ENCODE measurements at places on chromosomes 13 and 19. TPM values are rescaled to one million over a fixed set of nuclear protein-coding genes. Genes with fewer than 3 reads are reported as not detected.
A peak's percentile ranks its signal among the peaks of the same experiment; 100 is the strongest.

CD79A gene
- total RNA-seq: 0.70 TPM

GRCh38 chr13:103876571-103876970 lies 810.4 kb upstream of the SLC10A2 start:
- no peaks in the 10 kb centered on the region for H3K27me3 ChIP-seq
- no peak for DNase-seq
- H3K4me1 ChIP-seq: peaks cover 18% of the 10 kb centered on the region

DNA sequence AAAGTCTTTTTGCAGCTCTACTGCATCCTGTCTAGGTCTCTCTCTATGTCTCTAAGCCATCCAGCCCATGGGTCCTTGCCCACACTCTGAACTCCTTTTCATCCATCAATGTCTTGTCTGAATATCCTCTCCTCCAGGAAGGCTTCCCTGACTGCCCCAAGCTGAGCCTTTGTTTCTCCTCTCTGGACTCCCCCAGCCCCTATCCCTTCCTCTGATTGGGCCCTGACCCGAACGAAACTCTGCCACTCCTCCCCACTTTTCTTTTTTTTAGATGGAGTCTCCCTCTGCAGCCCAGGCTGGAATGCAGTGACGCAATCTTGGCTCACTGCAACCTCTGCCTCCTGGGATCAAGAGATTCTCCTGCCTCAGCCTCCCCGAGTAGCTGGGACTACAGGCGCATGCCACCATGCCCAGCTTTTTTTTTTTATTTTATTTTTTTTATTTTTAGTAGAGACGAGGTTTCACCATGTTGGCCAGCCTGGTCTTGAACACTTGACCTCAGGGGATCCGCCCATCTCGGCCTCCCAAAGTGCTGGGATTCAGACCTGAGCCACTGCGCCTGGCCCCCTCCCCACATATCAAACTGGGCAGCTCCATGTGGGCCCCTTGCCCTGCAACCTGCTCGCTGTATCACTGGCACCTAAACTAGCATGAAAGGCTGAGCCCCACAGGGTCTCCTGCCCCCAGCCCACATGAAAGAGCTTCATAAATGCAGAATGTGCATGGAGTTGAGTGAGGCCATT lies 870 bp upstream of the UNC13A start:
- peak overlapping the region; percentile 65 for H3K4me3 ChIP-seq
- H3K4me1 ChIP-seq: peaks cover 12% of the 10 kb centered on the region
- DNase-seq: no peak

GRCh38 chr13:40181203-40181845 lies 485.1 kb downstream of the FOXO1 start:
- H3K4me1 ChIP-seq: peaks cover 5% of the 10 kb centered on the region
- no peak for DNase-seq
- no peaks in the 10 kb centered on the region for H3K36me3 ChIP-seq

GRCh38 chr13:90281709-90282108 lies 1065.8 kb upstream of the MIR17HG start:
- no peak for DNase-seq
- H3K36me3 ChIP-seq: no peaks in the 10 kb centered on the region
- H3K27ac ChIP-seq: no peak overlapping the region

GRCh38 chr13:106143392-106143791 lies 392.1 kb downstream of the EFNB2 start:
- no peak overlapping the region for H3K27ac ChIP-seq
- no peak for DNase-seq
- H3K36me3 ChIP-seq: no peaks in the 10 kb centered on the region

COX6B2 gene
- total RNA-seq: 0.16 TPM

- H3K27me3 ChIP-seq: no peaks in the 10 kb centered on the region
- no peak for DNase-seq
- H3K4me1 ChIP-seq: peaks cover 52% of the 10 kb centered on the region
- H3K27ac ChIP-seq: peak overlapping the region; percentile 72
- H3K36me3 ChIP-seq: peaks cover 6% of the 10 kb centered on the region
These were observed 748 bp downstream of the LHFPL6 start for GRCh38 chr13:39602277-39602613.

DNA sequence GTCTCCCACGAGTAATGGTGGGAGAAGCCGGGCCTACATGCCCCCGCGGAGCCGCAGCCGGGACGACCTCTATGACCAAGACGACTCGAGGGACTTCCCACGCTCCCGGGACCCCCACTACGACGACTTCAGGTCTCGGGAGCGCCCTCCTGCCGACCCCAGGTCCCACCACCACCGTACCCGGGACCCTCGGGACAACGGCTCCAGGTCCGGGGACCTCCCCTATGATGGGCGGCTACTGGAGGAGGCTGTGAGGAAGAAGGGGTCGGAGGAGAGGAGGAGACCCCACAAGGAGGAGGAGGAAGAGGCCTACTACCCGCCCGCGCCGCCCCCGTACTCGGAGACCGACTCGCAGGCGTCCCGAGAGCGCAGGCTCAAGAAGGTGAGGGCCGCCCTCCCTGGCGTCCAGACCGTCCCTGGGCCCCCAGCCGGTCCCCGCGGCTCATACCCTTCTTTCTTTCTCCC lies 1.4 kb upstream of the USF2 start:
- peak overlapping the region; percentile 96 for H3K4me3 ChIP-seq
- peaks cover 5% of the 10 kb centered on the region for H3K36me3 ChIP-seq
- peak; percentile 34 for DNase-seq
- peak overlapping the region; percentile 86 for H3K27ac ChIP-seq

GRCh38 chr19:36939153-36939552 lies 23.0 kb downstream of the ZNF568 start:
- H3K27me3 ChIP-seq: no peaks in the 10 kb centered on the region
- no peak overlapping the region for H3K4me3 ChIP-seq
- no peaks in the 10 kb centered on the region for H3K4me1 ChIP-seq
- H3K27ac ChIP-seq: no peak overlapping the region

- H3K27me3 ChIP-seq: no peaks in the 10 kb centered on the region
- no peaks in the 10 kb centered on the region for H3K36me3 ChIP-seq
- no peak overlapping the region for H3K4me3 ChIP-seq
- peaks cover 5% of the 10 kb centered on the region for H3K4me1 ChIP-seq
- DNase-seq: no peak
These were observed 22.1 kb upstream of the F7 start for GRCh38 chr13:113083402-113084061.

DNA sequence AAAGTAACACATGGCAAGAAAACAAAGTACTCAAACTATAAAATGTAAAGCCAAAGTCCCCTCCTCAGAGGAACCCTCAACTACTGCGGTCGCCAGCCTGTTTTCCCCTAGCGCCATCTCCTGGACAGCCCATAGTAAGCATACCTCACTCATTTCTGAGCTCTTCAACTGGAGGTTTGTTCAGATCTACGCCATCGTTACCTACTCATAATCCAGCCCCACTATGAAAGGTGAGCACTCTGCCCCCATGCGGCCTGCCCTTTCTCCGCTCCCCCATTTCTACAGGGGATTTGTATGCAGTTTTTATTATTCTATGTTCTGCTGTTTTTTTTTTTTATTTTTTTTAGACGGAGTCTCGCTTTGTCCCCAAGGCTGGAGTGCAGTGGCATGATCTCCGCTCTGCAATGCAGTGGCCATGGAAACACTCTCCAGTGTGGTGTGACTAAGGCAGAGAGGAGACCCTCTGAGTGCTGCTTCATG lies 26.2 kb downstream of the OPA3 start:
- H3K27ac ChIP-seq: no peak overlapping the region
- no peaks in the 10 kb centered on the region for H3K36me3 ChIP-seq
- no peak overlapping the region for H3K4me3 ChIP-seq
- H3K27me3 ChIP-seq: no peaks in the 10 kb centered on the region
- peak; percentile 47 for DNase-seq
- H3K4me1 ChIP-seq: peaks cover 5% of the 10 kb centered on the region

KIR2DL1 gene
- not detected for total RNA-seq

GRCh38 chr13:86155756-86156155 lies 356.5 kb upstream of the SLITRK6 start:
- no peaks in the 10 kb centered on the region for H3K27me3 ChIP-seq
- DNase-seq: no peak
- H3K4me1 ChIP-seq: no peaks in the 10 kb centered on the region
- H3K4me3 ChIP-seq: no peak overlapping the region
- no peaks in the 10 kb centered on the region for H3K36me3 ChIP-seq

DNA sequence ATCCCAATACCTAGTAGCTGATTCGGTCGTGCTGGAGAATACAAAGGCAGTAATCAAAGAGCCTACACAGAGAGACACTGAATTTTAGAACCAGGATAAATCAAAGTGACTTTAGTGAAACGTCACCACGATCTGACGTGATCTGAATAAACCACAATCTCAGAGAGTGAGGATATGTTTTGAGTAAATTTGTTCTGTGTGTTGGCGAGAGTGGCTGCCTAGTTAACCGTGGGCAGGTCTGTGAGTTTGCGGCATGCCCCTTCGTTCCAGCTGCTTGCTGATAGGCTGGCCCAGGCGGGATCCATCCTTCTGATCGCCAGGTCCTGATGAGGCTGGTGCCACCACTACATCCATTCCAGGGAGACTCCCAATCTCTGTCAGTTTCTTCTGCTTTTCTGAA lies 40.4 kb downstream of the LRCH1 start:
- no peak overlapping the region for H3K27ac ChIP-seq
- H3K4me3 ChIP-seq: no peak overlapping the region
- DNase-seq: no peak
- peaks cover 71% of the 10 kb centered on the region for H3K4me1 ChIP-seq
- no peaks in the 10 kb centered on the region for H3K27me3 ChIP-seq

DNA sequence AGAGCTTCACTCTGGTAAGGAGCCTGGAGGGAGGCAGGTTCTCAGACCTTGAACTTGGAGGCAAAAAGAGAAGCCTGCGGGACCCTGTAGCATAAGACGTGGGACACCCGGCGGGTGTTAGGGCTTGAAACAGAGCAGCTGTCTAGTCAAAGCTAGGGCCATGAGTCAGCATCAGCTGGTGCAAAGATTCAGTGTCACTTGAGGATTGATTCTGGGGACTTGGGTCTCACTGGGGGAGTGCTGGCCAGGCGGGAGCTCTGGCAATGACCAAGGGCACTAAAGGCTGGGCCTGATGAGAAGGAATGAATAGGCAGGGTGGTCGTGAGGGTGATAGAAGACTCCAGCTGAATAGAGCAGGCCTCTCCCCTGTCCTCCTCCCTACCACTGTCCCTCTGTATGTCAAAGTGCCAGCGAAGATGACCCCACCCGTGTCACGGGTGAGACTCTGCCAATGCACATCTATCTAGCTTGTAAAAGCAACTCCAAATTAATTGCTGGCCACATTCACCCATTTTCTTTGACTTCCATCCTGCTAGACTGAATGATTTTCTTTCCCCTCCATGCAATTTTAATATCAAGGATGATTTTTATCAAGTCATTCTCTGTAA lies 97.1 kb downstream of the MBNL2 start:
- no peak overlapping the region for H3K27ac ChIP-seq
- no peaks in the 10 kb centered on the region for H3K27me3 ChIP-seq
- peaks cover 5% of the 10 kb centered on the region for H3K36me3 ChIP-seq
- peaks cover 12% of the 10 kb centered on the region for H3K4me1 ChIP-seq
- no peak for DNase-seq

- H3K36me3 ChIP-seq: peaks cover 21% of the 10 kb centered on the region
- no peak overlapping the region for H3K4me3 ChIP-seq
- DNase-seq: no peak
These were observed 81.7 kb downstream of the TNFRSF19 start for GRCh38 chr13:23651887-23652286.

DNA sequence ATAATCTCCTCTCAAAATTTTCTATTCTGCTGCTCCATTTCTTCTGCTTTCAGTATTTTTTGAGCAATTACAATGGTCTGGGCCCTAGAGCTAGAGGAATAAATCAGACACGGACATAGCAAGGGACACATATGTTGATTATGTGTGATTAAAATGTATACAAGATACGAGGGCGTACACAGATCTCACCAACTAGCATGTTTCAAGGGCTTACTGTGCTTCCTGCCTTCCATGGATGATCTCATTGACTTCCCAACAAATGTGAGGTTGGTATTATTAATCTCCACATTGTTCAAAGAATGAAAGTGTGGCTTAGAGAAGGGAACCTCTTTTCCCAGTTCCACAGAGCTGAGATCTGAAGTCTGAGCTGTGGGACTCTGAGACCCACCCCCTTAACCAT lies 9.1 kb downstream of the PLD3 start:
- H3K36me3 ChIP-seq: no peaks in the 10 kb centered on the region
- DNase-seq: no peak
- no peaks in the 10 kb centered on the region for H3K4me1 ChIP-seq

DNA sequence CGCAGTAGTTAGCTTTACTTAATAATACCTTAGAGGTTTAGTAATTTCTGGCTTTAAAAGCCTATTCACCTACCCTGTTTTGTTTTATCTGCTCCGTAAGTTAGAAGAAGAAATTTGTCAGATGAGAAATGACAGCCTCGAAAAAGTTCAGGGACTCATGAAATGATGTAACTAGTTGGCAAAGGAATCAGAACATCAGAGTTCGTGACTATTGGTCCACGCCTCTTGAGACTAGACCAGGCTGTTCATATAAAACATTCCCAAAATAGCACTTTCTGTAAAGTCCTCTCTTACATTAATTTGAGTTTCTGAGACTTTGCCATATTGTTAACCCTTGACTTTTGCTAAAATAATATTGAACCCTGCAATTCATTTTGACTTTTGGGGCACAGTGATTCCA lies 92.0 kb downstream of the HS6ST3 start:
- H3K4me3 ChIP-seq: no peak overlapping the region
- H3K36me3 ChIP-seq: peaks cover 2% of the 10 kb centered on the region
- no peak for DNase-seq
- no peaks in the 10 kb centered on the region for H3K27me3 ChIP-seq
- H3K4me1 ChIP-seq: no peaks in the 10 kb centered on the region

SMAD9 gene
- total RNA-seq: 2.6 TPM

- H3K4me1 ChIP-seq: no peaks in the 10 kb centered on the region
- H3K4me3 ChIP-seq: no peak overlapping the region
- H3K36me3 ChIP-seq: peaks cover 24% of the 10 kb centered on the region
These were observed 17.2 kb downstream of the LDLR start for GRCh38 chr19:11106477-11106876.

DNA sequence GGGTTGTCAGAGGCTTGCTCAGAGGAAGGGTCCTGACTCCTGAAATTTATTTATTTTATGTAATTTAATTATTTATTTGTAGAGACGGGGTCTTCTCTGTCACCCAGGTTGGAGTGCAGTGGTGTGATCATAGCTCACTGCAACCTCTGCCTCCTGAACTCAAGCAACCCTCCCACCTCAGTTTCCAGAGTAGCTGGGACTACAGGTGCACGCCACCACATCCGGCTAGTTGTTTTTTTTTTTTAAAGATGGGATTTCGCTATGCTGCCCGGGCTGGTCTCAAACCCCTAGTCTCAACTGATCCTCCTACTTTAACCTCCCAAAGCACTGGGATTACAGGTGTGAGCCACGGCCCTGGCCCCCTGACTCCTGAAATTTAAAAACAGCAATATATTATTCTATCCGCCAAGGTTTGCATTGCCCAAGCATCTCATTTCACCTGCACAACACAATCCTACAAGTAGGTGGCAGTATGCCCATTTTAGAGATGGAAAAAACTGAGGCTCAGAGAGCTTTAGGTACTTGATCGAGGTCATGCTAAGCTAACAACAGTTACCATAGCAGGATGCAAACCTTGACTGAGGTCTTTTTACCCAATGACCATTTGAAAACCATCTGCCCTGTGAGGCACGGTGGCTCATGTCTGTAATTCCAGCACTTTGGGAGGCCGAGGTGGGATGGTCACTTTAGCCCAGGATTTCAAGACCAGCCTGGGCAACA lies 18.1 kb downstream of the ARHGEF18 start:
- H3K4me1 ChIP-seq: no peaks in the 10 kb centered on the region
- H3K36me3 ChIP-seq: no peaks in the 10 kb centered on the region
- H3K27ac ChIP-seq: no peak overlapping the region
- no peak for DNase-seq
- H3K4me3 ChIP-seq: no peak overlapping the region
- H3K27me3 ChIP-seq: peaks cover 46% of the 10 kb centered on the region

- no peak overlapping the region for H3K27ac ChIP-seq
- H3K4me3 ChIP-seq: no peak overlapping the region
- no peaks in the 10 kb centered on the region for H3K27me3 ChIP-seq
These were observed 190.9 kb downstream of the IRS2 start for GRCh38 chr13:109595471-109595870.

All from neural crest cell (in vitro differentiated cells).